Nephron progenitor cell (in vitro differentiated cells): ENCODE measurements at places on chromosomes 12 and 14.

- no peak overlapping the region for H3K27ac ChIP-seq
- H3K4me3 ChIP-seq = no peak overlapping the region
- peaks cover 3% of the 10 kb centered on the region for H3K27me3 ChIP-seq
These were observed 180.0 kb downstream of the DAD1 start for GRCh38 chr14:22409006-22409405.

GRCh38 chr14:105091517-105092170, 26.4 kb upstream of the GPR132 start:
- peak; percentile 21 for DNase-seq
- no peak overlapping the region for H3K27ac ChIP-seq
- H3K4me1 ChIP-seq = peaks cover 31% of the 10 kb centered on the region
- peaks cover 5% of the 10 kb centered on the region for H3K36me3 ChIP-seq

GRCh38 chr12:49942921-49943624, 7.5 kb upstream of the AQP2 start:
- H3K27ac ChIP-seq = no peak overlapping the region
- H3K36me3 ChIP-seq = no peaks in the 10 kb centered on the region
- peaks cover 41% of the 10 kb centered on the region for H3K4me1 ChIP-seq
- no peak for DNase-seq
- no peak overlapping the region for H3K4me3 ChIP-seq

- no peaks in the 10 kb centered on the region for H3K4me1 ChIP-seq
- peaks cover 5% of the 10 kb centered on the region for H3K27me3 ChIP-seq
- DNase-seq = no peak
- no peak overlapping the region for H3K27ac ChIP-seq
These were observed 15.9 kb downstream of the GOLGA3 start for GRCh38 chr12:132812631-132813305.

DNA sequence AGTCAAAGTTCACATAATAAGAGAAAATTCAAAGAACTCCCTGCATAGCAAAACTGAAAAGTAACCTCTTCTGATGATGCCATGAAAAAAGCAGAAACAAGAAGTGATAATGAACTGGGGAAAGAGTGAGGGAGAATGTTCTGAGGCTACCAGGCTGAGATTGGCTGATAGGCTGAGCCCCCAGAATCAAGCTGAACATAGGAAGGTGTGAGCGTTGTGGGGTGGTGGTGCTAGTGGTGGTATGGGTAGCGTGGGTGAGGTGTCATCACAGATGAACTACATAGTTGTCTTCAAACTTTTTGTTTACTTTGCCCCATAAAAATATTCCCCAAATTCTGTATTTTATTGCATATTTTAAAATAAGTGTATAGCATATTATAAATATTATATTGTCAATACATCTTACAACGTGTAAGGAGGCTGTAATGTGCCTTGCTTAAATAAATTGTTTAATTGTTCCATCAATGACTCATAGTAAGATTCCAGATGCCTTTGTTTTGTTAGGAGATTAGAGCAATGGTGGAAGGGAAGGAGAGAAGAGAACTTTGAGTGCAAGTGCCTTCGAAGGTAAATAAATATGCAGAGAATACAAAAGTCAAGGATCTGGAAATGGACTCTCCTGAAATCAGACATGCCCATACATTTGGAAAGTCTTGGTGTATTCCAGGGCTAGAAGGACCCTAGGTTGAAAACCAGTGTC, 15.8 kb upstream of the CFAP54 start:
- H3K36me3 ChIP-seq = peaks cover 5% of the 10 kb centered on the region
- H3K27ac ChIP-seq = no peak overlapping the region
- no peak for DNase-seq
- peaks cover 2% of the 10 kb centered on the region for H3K27me3 ChIP-seq
- H3K4me3 ChIP-seq = no peak overlapping the region
- H3K4me1 ChIP-seq = peaks cover 10% of the 10 kb centered on the region

- H3K4me3 ChIP-seq = peak overlapping the region; percentile 47
- no peak for DNase-seq
- peaks cover 75% of the 10 kb centered on the region for H3K4me1 ChIP-seq
- H3K36me3 ChIP-seq = peaks cover 62% of the 10 kb centered on the region
These were observed 9.8 kb downstream of the MSI1 start for GRCh38 chr12:120359128-120359527.

DNA sequence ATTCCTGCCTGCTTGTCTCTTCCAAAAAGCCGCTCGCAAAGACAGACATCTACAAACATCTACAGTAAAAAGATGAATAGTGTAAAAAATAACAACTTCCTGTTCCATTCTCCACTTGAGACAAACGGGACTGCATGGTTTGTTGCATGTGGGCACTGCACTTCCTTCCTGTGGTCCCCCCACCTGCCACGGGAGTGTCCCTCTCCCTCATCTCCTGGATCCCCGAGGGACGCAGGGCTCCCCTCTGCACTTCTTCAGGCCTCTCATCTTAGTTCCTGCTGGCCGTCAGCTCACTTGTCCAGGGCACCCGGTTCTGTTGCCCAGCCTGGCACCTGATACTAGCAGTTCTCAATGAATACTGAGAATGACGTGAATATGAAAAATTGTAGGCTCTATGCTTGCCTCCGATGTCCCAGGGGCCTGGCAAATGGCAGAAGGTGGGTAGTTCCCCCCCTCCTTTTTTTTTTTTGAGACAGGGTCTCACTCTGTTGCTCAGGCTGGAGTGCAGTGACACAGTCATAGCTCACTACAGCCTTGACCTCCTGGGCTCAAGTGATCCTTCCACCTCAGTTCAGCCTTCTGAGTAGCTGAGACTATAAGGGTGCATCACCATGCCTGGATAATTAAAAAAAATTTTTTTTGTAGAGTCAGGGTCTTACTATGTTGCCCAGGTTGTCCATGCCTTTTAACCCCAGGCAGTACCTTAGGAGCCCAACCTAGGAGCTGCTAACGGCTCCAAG, 3.5 kb upstream of the KLC1 start:
- H3K27me3 ChIP-seq = peaks cover 9% of the 10 kb centered on the region
- H3K4me3 ChIP-seq = no peak overlapping the region
- H3K36me3 ChIP-seq = no peaks in the 10 kb centered on the region
- peak overlapping the region; percentile 76 for H3K27ac ChIP-seq
- peaks cover 40% of the 10 kb centered on the region for H3K4me1 ChIP-seq

GRCh38 chr14:68593806-68594536, 198.9 kb downstream of the ZFP36L1 start:
- peak; percentile 58 for DNase-seq
- peaks cover 98% of the 10 kb centered on the region for H3K4me1 ChIP-seq
- peak overlapping the region; percentile 36 for H3K4me3 ChIP-seq
- peak overlapping the region; percentile 99 for H3K27ac ChIP-seq
- H3K27me3 ChIP-seq = no peaks in the 10 kb centered on the region

- no peak overlapping the region for H3K27ac ChIP-seq
- DNase-seq = no peak
- H3K4me1 ChIP-seq = no peaks in the 10 kb centered on the region
- no peak overlapping the region for H3K4me3 ChIP-seq
- H3K36me3 ChIP-seq = peaks cover 42% of the 10 kb centered on the region
These were observed 70.4 kb downstream of the TXNDC16 start for GRCh38 chr14:52481864-52482263.

- H3K4me3 ChIP-seq = no peak overlapping the region
- no peak for DNase-seq
- H3K36me3 ChIP-seq = peaks cover 30% of the 10 kb centered on the region
- H3K27me3 ChIP-seq = no peaks in the 10 kb centered on the region
- peaks cover 27% of the 10 kb centered on the region for H3K4me1 ChIP-seq
These were observed 2.8 kb downstream of the ORMDL2 start for GRCh38 chr12:55820679-55821078.

GRCh38 chr14:54489731-54490444, 1.1 kb upstream of the GMFB start:
- peaks cover 8% of the 10 kb centered on the region for H3K27me3 ChIP-seq
- H3K36me3 ChIP-seq = peaks cover 21% of the 10 kb centered on the region
- peak overlapping the region; percentile 90 for H3K4me3 ChIP-seq
- no peak for DNase-seq
- H3K4me1 ChIP-seq = peaks cover 49% of the 10 kb centered on the region
- H3K27ac ChIP-seq = peak overlapping the region; percentile 81

GRCh38 chr12:106302401-106303201, at the start of gene TCP11L2:
Gene TCP11L2, plus strand, starts transcription at chr12:106302733. Its CDS starts 8,343 bp downstream, at chr12:106311076.
- peaks cover 20% of the 10 kb centered on the region for H3K27me3 ChIP-seq

DNA sequence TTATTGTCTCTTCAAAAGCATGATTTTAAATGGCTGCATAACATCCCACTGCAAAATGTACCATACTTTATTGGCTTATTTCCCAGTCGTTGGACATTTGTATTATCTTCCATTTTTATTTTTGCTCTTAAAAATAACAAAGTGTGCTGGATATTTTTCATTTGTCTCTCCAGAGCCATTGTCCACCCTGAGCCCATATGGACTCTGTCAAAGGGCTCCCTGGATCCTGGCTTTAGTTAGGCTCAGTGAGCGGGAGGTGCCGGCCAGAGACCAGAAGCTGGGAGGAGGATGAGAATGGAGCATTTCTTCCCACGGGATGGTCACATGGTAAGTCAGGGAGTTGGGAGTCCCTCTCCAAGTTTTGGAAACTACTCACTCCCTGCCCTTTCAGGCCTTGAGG, 296.9 kb downstream of the NUAK1 start:
- no peaks in the 10 kb centered on the region for H3K36me3 ChIP-seq
- DNase-seq = no peak
- H3K27me3 ChIP-seq = peaks cover 7% of the 10 kb centered on the region
- no peak overlapping the region for H3K27ac ChIP-seq
- H3K4me1 ChIP-seq = no peaks in the 10 kb centered on the region
- H3K4me3 ChIP-seq = no peak overlapping the region

- no peak overlapping the region for H3K27ac ChIP-seq
- H3K4me3 ChIP-seq = no peak overlapping the region
- no peaks in the 10 kb centered on the region for H3K27me3 ChIP-seq
- no peak for DNase-seq
These were observed 712.6 kb downstream of the SLC16A7 start for GRCh38 chr12:60308366-60308991.

DNA sequence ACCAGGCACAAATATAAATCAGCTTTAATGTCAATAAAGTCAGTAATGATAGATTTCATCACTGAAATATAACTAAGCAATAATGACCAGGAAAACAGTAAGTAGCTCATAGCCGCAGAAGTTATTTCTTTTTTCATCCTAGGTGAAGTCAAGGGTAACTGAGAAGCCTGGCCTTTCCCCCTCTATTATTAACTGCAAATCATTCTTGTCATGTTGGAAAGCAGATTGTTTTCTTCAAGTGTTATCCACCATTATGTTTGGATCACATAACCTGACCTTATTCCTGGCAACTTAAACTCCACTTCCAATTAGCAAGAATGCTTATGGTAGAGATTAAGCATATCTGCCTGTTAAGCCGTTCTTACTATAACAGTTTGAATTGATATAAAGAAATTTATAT, 603.4 kb upstream of the FOXG1 start:
- peaks cover 5% of the 10 kb centered on the region for H3K27me3 ChIP-seq
- no peak overlapping the region for H3K27ac ChIP-seq
- no peak for DNase-seq
- H3K36me3 ChIP-seq = no peaks in the 10 kb centered on the region

GRCh38 chr14:89701211-89702043, 253.1 kb downstream of the EFCAB11 start:
- H3K27me3 ChIP-seq = peaks cover 9% of the 10 kb centered on the region
- peaks cover 15% of the 10 kb centered on the region for H3K4me1 ChIP-seq
- no peak overlapping the region for H3K27ac ChIP-seq
- DNase-seq = peak; percentile 89

GRCh38 chr12:121515615-121516014, 65.2 kb downstream of the KDM2B start:
- H3K27me3 ChIP-seq = no peaks in the 10 kb centered on the region
- H3K4me1 ChIP-seq = peaks cover 19% of the 10 kb centered on the region
- DNase-seq = no peak
- H3K27ac ChIP-seq = peak overlapping the region; percentile 66

GRCh38 chr12:72330301-72330700, 58.1 kb downstream of the TRHDE start:
- no peaks in the 10 kb centered on the region for H3K36me3 ChIP-seq
- no peaks in the 10 kb centered on the region for H3K27me3 ChIP-seq
- H3K27ac ChIP-seq = no peak overlapping the region
- peak; percentile 65 for DNase-seq

DNA sequence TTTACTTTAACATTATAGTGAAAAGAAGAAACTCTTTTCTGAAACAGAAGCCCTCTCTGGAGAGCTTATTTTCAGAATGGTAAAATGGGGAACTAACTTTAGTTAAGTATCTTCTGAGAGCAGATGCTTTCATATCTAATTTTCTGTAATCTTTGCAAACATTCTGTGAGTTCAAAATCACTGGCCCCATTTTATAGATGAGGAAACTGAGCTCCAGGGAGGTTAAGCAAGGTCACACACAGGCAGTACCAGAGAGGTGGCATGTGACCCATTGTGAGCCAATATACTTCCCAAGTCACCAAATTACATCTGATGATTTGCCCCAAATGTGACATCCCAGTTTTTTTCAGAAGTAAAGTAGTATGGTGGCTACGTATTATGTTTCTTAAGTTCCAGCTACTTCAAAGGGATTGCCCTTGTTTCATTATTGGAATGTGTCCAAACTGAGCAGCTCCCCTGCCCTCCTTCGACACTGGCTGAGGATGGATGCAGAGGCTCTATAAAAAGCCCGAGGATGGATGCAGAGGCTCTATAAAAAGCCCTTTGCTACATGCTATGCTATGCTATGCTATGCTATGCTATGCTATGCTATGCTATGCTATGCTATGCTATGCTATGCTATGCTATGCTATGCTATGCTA, 36.2 kb upstream of the NUDT4 start:
- DNase-seq = no peak
- no peaks in the 10 kb centered on the region for H3K36me3 ChIP-seq
- peaks cover 18% of the 10 kb centered on the region for H3K4me1 ChIP-seq
- H3K27ac ChIP-seq = no peak overlapping the region
- peaks cover 3% of the 10 kb centered on the region for H3K27me3 ChIP-seq

DNA sequence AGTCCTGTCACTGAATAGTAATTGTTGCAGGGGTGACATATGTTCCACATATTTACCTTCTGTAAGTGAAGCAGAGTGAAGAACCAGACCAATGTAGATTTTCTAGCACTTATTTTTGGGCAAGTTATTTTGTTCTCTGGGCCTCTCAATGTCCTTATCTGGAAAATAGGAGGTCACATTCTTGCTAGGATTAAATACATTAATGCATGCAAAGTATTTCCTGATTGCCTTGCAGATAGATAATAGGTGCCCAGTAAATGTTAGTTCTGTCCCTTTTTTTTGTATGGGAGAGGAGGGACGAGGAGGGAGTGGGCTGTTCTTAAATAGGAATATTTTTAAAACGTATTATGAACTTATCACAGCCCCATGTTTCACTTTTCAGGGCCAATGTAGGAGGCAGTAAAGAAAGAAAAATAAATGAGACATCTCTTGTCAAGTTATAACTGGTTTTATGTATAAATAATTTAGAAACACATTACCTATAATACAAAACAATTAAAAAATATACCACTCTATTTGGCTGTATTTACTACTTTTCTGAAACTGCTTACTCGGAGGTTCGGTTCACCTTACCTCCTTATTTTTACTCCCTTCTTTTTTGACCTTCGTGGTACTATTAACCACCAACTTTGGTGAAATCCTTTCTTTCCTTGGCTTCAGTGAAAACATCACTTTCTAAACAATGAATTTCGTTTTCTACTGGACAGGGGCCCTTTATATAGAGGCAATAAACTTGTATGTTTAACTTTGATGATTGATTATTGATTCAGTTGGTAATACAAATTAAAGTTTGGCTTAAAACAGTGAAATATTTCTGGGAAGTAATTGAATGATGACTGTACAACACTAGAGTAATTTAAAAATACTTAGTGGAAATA, 41.9 kb downstream of the DIP2B start:
- no peak overlapping the region for H3K4me3 ChIP-seq
- no peak overlapping the region for H3K27ac ChIP-seq
- no peak for DNase-seq
- H3K27me3 ChIP-seq = no peaks in the 10 kb centered on the region

GRCh38 chr12:6167327-6168280, 32.6 kb upstream of the CD9 start:
- H3K27ac ChIP-seq = no peak overlapping the region
- DNase-seq = no peak
- no peak overlapping the region for H3K4me3 ChIP-seq

GRCh38 chr14:68282479-68283377, 463.1 kb downstream of the RAD51B start:
- H3K4me3 ChIP-seq = no peak overlapping the region
- peak overlapping the region; percentile 93 for H3K27ac ChIP-seq
- H3K27me3 ChIP-seq = peaks cover 2% of the 10 kb centered on the region
